GF-D8 (cell line): ENCODE measurements at places on chromosomes 5 and 9.

GRCh38 chr5:29697785-29698414 is 1495.6 kb upstream of the CDH6 start:
- no peak for DNase-seq

DNA sequence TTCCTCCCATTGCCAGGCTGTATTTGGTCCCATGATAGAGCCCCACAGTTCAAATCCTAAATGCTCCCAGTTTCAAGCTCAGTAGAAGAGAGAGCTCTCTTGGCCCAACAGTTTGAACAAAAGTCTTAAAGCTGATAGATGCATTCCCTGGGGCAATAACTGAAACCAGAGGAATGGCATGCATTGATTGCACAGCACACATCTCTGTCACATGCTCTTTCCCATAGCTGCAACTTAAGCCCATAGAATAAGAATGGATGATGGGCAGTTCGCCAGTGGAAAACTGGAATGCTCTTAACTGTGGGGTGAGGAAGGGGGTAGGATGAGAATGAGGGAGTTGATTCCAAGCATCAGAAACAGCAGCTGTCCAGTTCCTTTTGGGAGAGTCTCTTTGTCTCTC is 1942.4 kb upstream of the WWC1 start:
- DNase-seq, result no peak

DNA sequence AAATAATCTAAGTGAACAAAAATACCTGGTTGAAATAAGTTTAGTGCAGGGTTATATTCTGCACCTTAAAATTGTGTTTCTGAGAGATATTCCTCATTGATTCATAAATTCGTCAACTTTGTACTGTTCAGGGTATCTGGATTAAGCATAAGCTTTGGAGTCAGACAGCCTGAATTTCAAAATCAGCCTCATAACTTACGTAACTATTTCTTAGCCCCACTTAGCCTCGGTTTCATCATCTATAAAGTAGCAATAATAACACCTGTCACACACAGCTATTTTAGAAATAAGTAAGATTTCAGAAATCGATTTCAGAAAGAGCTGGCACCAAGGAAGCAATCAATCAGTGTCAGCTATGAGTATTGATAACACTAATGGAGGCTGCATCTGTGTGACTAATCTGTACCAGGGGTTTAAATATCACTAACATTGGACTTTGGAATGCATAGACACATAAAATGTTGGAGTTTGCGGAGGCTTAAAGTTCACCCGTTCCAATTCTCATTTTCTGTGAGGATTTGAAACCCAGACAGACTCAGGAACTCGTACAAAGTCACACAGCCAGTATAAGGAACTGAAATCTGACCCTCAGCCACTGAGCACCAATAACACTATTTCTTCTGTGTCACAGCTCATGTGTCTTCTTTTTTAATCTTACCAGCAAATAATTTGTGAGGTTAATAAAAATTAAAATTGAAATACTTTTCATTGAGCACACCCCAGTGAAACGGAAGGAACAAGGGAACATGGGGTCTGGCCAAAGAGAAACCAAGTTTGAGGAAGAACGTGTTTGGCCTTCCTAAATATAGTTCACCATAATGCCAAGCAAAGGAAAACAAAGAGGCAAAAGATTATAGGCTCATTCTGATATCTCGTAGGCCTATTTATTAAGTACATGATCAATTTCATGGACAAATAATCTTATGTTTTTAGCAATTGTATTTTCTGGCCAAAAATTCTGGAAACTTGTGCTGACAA is 194.4 kb upstream of the PTGER4 start:
- DNase-seq, result no peak

- DNase-seq, result no peak
These were observed 345.4 kb downstream of the FBXL17 start for GRCh38 chr5:108036482-108036881.

DNA sequence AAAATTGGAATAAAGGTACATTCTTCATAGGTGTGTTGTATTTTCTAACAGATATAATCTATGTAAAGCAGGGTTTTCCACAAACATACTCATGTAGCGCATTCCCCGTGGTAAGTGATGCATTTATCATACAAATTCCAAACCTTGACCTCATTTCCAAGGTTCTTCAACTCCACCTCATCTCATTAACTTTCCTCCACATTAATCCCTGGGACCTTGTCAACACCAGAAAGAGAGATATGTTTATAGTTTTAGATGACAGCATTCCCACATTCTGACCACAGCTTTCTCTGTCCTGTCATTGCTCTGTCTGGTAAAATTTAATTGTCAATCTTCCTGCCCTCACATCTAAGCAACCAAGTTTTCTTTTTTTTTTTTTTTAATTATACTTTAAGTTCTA is 415.1 kb downstream of the TMEM161B start:
- DNase-seq, result no peak

- no peak for DNase-seq
These were observed 230.3 kb upstream of the TBCA start for GRCh38 chr5:78006449-78006848.

DNA sequence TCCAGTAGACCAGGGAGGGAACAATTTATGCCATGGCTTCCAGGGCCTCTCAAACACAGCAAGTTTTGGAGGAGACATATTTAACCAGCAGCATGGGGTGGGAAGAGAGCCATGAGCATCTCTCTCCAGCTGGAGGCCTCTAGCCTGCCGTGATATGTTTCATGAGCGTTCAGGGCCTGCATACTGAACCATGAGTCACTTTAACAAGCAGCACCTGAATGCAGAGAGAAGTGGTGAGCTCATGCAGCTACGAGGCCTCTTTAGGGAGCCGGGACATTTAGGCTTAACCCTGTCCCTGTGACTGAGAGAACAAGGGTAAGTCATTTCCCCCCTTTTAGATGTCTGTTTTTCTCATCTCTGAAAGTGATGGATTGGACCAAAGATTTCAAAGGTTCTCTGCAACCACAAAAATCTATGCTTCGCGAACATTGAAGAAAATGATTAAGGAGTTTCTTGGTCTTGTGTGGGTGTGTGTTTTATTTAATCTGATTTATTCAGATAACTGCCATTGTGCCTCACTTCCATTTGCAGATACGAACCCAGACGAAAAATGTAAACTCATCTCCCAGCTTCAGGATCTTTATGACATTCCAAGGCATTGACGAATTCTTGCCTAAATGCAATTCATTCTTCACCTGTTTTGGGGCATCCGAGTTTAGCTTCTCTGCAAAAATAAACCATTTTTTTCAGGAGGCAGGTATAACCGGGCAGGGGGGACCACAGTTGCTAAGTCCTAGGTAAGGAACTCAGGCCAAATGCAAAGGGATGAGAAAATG is 157.0 kb downstream of the GABBR2 start:
- no peak for DNase-seq

DNA sequence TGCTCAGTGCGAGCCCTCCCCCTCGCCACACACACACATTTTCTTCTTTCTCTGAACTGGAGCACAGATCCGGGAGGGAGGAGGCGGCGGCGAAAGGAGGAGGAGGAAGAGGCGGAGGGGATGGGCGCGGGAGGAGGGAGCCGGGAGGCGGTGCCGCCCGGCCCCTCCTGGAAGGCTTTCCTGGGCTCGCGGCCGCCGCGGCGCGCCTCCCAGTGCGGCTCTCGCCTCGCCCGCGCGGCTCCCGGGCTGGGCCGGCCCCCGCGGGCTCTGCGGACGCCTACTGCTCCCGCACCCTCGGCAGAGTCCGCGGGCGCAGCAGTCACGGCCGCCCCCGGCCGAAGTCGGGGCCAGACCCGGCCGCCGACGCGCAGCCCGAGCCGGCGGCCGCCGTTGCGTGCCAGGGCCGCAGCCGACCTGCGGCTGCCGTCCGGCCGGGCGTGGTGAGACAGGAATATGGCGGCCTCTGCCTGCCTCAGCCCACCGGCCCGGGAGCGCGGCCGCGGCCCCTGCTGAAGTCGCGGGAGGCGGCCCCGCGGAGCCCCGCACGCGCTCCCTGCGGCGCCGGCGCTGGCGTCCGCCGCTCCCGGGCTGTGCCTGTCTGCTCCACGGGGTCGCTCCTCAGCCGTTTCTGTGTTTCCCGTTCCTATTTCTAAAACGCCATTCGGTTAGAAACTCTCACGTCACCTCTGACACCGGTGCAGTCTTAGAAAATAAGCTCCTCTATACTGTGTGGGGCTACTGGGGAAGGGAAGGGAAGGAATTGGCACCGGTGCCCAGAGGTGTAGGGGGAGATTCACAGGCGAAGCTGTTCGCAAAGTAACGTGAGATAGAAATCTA is 500 bp upstream of the GNAQ start:
- DNase-seq, result peak; percentile 88

GRCh38 chr5:83895860-83896259 is 175.2 kb upstream of the HAPLN1 start:
- DNase-seq, result no peak

GRCh38 chr9:37033682-37034304 is at the start of gene PAX5:
Gene PAX5, minus strand, starts transcription at chr9:37034268. Its CDS starts 237 bp downstream, at chr9:37034031.
- no peak for DNase-seq

DNA sequence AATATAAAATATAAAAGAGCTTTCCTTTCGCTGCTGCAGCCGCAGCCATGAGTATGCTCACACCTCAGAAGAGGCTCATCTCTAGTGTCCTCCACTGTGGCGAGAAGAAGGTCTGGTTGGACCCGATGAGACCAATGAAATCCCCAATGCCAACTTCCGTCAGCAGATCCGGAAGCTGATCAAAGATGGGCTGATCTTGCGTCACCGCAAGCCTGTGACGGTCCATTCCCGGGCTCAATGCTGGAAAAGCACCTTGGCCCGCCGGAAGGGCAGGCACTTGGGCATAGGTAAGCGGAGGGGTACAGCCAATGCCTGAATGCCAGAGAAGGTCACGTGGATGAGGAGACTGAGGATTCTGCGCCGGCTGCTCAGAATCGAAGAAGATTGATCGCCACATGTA is 12.6 kb upstream of the PRDM12 start:
- DNase-seq, result no peak

DNA sequence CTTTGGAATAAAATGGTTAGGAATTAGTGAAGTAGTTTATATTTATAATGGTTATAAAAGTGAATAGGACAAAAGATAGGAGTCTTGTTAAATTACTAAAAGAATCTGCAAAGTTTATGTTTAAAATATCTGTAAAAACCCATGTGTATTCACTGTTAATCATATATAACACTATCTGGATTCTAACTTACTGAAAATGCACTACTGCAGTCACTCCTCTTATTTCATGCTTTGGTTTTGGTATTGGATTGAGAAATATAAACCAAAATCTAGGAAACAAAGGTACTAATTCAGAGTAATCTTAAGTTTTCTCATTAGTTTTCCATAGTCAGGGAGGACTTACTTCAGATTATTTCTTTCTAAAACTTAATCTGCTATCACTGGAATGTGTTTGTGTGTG is 49.5 kb downstream of the ST8SIA4 start:
- no peak for DNase-seq

DNA sequence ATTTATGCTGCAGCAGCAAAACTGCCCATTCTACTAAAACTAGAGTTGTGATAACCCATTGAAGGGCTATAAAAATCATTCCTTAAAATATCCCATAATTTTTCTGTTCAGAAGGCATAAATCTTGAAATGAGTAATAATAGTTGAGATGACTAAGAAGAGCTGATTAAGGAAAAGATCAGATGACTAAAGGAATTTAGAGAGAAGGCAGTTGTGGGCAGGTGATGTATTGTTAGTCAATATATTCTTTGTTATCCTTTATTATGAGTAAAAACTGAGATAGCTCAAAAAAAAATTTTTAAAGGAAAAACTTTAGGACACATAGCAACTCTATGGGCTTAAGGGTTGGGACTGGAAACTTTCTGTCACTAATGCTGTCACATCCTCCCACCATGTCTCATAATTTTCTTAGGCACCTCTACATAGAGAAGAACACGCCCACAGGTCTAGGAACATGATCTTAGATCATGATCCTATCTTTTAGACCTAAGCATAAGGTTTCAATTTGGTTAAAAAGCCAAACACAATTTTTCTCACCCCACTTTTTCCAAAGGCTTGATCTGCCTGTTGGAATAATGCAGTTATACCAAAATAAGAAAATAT is 597.5 kb upstream of the MEF2C start:
- DNase-seq, result no peak

- DNase-seq, result no peak
These were observed 135.7 kb upstream of the PHYKPL start for GRCh38 chr5:178368274-178368673.

- no peak for DNase-seq
These were observed 23.4 kb downstream of the TENT4A start for GRCh38 chr5:6736524-6737042.

DNA sequence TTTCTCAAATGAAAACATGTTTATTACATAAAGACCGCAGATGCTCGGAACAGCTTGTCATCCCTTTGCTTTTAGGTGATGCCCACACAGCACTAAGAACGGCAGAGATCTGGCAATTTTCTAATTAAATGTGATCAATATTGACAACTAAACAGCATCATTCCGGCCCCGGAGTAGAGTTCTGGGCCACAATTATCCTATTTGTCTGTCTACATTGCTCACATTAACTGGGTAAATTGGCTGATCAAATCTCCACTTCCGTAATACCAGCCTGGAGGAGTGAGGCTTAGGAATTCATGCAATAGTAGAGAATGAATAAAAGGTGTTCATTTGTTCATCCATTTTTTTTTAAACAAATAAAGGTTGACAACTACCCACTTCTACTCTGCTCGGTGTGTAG is 245.1 kb upstream of the C9orf72 start:
- no peak for DNase-seq

GRCh38 chr9:1535051-1535450 is 480.1 kb upstream of the SMARCA2 start:
- no peak for DNase-seq

- no peak for DNase-seq
These were observed 1298.3 kb upstream of the WWC1 start for GRCh38 chr5:166992874-166993722.

DNA sequence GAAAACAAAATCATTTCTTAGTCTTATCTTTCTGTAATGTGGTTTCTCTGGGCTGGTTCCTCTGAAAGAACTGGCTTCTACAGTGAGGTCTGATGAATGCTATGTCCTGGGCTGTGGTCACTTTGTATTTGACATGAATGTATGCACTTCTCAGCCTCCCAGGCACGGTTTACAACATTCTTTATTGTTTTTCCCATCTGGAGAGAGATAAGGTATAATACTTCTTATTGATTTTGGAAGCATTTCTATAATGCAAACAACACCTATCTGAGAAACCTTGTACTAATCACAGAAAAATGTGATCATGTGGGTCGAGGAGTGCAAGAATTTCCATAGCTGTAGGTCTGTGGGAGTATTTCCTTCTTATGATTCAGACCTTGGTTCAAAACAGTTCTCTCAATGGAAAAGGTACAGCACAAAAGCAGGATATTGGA is 46.9 kb downstream of the ACTBL2 start:
- no peak for DNase-seq

- DNase-seq, result no peak
These were observed 142.0 kb downstream of the ZNF608 start for GRCh38 chr5:124604419-124604818.

DNA sequence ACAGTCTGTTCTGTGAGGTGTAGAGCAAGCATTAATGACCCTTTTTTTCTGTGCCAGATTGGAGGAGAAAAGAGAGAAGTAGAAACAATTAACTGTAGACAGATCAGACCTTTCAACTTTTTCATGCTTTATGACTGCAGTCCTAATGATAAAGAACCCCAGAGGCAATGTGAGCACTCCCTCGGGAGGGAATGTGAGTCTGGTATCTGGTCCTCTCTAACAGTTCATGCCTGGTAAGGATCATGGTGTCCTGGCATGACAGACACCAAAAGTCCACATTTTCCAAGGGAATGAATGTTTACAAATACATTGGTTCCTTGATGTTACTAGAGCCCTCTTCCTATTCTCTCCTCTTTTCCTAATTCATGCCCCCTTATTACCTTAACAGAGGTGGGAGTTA is 70.3 kb downstream of the MTAP start:
- no peak for DNase-seq

GRCh38 chr5:97182571-97183099 is 412 bp downstream of the RIOK2 start:
- DNase-seq, result no peak

- no peak for DNase-seq
These were observed 6.2 kb upstream of the CPEB4 start for GRCh38 chr5:173881811-173882575.
